ENCODE measurements at places on chromosomes 16 and 17. TPM values are rescaled to one million over a fixed set of nuclear protein-coding genes. Genes with fewer than 3 reads are reported as not detected.
A peak's percentile ranks its signal among the peaks of the same experiment; 100 is the strongest.

P3H4 gene
- total RNA-seq, result 46.0 TPM

CNGB1 gene
- total RNA-seq, result not detected

DNA sequence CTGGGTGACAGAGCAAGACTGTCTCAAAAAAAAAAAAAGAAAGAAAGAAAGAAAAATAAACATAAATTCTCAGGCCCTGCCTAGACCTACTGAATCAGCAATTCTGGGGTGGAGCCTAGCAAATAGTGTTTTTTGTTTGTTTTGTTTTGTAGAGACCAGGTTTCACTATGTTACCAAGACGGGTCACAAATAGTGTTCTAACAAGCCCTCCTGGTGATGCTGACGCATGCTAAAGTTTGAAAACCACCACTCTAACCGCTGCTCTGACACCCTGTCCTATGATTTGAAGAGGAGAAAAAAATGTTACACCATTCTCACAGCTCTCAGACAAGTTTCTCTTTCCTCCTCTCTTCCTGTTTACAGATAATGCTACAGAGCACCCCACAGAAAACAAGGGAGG is 1.5 kb downstream of the MRPL10 start:
- DNase-seq, result no peak

- DNase-seq, result peak; percentile 30
Measured at GRCh38 chr16:68356249-68356918, 45.6 kb downstream of the PRMT7 start.

HIRIP3 gene
- total RNA-seq, result 22.4 TPM

DNA sequence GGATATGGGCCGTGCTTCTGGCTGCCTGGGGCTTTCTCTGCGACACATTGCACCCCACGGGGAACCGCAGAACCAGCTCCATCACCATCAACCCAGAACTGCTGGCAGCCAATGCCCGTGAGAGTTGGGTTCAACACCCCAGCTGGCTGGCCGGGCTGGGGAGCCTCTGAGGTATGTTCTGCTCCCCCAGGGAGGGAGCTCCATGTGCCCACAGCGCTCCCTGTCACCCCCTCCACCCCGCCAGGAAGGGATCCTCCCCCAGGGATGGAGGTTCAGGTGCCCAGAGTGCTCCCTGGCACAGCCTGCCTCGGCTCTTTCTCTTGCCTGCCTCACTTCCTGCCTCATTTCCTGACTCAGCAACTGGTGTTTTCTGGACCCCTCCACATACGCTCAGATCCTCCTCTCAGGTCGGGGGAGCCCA is 24.2 kb upstream of the MPRIP start:
- no peak for DNase-seq

TEX14 gene
- total RNA-seq, result not detected

DLG4 gene
- total RNA-seq, result 17.3 TPM

- no peak for DNase-seq
Measured at GRCh38 chr17:79854080-79855060, 15.1 kb upstream of the CBX4 start.

RAB26 gene
- 1.6 TPM for total RNA-seq

DNA sequence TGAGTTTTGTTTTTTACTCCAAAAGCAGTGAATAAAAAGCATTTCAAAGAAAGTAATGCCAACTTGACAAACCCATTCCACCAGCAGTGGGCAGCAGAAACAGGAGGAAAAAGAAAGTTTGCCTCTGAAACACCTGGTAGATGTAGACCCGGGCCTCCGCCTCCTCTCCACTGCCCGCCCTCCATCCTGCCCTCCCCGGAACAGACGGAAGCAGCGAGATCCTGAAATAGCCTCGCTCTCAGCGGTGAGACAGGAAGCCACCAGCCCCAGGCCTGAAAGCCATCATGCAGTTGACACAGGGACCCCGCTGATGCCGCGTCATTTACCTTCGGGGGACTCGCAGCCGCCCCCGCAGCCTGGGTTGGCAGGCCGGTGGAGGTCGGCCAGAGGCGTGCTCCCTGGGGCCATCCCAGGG is 67.8 kb downstream of the C16orf78 start:
- no peak for DNase-seq

DNA sequence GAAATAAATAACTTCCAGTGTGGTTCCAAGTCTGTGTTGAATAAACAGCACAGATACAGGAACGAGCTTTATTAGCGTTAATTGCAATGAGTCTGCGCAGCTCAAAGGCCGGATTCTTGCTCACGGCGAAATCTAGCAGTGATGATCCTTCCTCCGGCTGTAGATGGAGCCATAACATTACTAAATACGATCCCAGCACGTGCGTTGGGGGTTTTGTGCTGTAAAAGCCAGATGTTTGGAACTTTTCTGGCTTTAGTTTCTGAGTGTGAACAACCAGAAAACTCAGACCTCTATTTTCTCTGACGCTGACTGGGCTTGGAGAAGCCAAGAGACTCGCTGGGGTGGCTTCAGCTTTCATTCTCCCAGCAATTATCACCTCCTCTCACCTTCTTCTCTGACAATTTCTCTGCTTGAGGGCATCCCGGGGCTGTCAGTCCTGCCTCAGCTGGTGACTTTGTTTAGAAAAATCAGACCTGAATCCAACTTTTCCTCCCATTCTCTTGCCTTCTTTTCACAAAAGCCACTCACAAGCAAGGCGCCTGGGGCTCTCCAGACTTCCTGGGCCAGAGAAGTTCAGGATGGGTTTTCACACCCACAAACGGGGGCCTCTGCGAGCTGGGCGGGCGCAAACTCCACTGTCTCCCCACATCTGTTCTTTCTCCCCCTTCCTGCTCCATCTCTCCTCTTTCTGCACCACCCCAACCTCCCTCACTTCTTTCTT is 47.1 kb upstream of the AKTIP start:
- DNase-seq, result peak; percentile 81

SULT1A1 gene
- 7.1 TPM for total RNA-seq

DNA sequence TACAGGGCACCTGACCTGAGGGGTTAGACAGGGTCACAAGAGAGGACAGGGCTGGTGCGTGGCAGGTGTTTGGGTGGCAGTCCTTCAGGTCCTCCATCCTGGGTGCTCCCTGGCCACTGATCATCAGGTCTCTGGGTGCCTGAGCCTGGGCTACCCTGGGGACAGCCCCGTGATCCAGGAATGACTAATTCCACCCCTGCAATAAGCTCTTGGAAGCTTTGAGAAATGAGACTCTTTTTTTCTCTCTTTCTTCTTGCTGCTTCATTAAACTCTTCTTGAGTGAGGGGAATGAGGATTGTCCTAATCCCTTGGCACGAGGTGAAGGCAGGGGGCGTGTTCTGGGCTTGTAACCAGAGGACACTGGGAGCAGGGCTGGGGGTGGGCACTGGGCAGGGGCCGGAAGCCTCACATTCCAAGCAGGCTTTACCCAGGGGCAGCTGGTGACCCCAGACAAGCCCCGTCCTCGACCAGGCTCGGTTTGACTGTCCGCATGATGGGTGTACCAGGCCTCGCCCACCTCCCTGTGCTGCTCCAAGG is 21.4 kb upstream of the SPNS2 start:
- DNase-seq, result no peak

- no peak for DNase-seq
Measured at GRCh38 chr17:41772218-41772585, 14.3 kb downstream of the JUP start.

DNA sequence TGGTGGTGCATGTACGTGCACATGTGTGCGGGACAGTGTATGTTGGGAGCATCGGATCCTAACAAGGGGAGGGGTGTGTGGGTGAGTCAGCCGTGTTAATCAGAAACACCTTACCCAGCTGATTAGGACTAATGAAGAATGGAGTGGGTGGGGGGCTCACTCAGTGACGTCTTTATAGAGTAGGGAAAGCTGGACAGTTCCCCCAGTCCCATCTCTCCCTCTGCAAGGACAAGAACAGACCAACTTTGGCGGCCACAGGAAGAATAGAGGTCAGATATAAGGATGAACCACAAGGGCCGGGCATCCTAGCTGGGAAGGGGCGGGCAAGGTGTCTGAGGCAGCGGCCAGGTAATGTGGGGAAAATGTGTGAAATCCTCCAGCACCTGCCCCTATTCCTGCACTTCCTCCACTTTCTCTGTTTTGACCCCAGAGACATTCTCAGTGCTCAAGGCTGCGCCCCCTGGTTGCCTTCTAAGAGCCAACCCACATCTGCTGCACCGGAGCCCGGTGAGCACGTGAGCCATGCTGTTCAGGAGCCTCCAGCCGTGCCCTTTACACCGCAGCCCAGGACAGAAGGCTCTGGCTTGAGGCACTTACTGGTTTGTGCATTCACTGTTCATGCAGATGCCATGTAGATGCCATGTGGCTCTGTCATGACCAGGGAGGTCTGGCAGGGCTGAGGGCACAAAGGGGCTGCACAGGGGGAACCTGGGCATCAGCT is 18.9 kb upstream of the TBX21 start:
- no peak for DNase-seq

MYO1D gene
- 26.2 TPM for total RNA-seq

GRCh38 chr16:88967830-88968588 is 9.0 kb downstream of the CBFA2T3 start:
- DNase-seq, result no peak

GRCh38 chr17:43917348-43918025 is 10.2 kb upstream of the MPP2 start:
- no peak for DNase-seq

All from LHCN-M2 (cell line).